ENCODE measurements at places on chromosomes 11 and 22.

GRCh38 chr11:72834905-72835304, 20.7 kb downstream of the ATG16L2 start:
- DNase-seq, result no peak

DNA sequence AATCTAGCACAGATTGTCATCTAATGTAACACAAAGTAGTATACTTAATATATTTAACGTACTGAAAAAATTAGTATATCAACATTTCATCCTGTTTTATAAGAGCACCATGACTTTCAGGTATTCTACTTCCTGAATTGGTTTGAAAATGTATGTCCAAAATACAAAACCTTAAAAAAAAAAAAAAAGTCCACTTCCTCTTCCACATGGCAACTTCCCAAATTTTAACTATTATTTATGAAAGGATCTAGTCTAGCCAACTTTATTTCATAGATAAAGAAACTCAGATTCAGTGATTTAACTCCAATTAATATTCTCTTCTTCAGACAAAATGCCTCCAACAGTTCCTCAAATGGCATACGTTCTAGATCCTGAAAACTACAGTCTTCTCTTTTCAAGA, 44.0 kb downstream of the PIK3C2A start:
- no peak for DNase-seq

GRCh38 chr11:125228993-125229392, 64.4 kb downstream of the PKNOX2 start:
- DNase-seq, result no peak

GRCh38 chr11:100805506-100806199, 118.6 kb downstream of the ARHGAP42 start:
- no peak for DNase-seq

DNA sequence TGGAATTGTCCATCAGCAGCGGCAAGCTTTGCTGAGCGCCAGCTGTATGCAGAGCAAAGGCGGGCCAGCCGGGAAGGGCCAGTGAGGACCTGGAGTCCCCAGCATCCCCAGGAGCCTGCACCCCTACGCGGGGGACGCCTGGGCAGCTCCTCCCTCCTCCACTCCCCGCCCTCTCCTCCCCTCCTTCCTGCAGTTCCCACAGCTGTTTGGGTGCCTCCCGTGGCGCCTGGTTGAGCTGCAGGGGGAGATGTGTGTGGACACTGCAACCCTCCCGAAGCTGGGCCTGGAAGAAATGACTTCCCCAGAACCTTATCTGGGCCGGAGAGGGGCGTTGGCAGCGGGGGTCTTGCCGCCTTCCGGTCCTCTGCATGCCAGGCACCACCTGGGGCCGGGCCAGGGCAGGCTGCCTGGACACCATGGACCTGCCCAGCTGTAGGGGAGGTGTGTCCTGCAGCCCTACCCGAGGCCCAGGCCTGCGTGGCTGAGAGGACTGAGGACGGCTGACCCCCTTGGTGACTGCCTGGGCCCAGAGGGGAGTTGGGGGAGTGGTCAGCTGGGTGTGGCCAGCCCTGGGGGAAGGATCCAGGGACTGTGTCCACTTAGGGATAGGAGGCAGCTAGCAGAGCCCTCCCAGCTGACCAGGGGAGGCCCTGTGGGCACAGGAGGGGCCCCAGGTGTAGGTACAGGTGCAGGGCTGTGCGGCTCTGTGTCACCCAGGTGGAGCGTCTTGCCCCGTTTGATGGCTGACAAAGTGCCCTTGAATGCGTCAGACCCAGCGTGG, 16.8 kb upstream of the MUC6 start:
- DNase-seq, result no peak

- DNase-seq, result peak; percentile 47
These were observed 41.7 kb upstream of the AQP11 start for GRCh38 chr11:77547863-77548551.

Measured in left renal pelvis (tissue), 4 donors.